ENCODE measurements at places on chromosomes 5 and 9.

GRCh38 chr5:179866241-179867078 lies 7.8 kb upstream of the MRNIP start:
- no peak for DNase-seq

- no peak for DNase-seq
Measured at GRCh38 chr9:6634444-6634843, 11.1 kb downstream of the GLDC start.

DNA sequence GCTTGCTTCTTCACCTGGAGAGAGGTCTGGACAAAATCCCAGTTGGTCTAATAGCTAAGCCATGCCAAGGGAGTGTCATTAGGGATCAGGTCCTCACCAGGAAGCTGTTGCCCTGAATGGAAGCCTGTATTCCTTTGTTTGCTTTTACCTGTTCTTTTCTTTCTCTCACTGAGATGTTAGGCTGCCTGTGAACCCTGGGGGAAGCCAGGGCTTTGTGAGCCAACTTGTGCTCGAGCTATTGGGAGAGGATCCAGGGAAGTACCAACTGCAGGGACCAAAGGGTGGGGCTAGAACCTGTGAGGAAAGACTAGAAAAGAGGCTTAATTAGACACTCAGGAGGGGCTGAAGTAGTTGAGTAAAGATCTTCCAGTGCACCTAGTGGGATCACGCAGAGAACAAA lies 451.2 kb upstream of the TLE4 start:
- DNase-seq, result no peak

- DNase-seq, result no peak
Measured at GRCh38 chr9:115743709-115744605, 409.6 kb upstream of the PAPPA start.

DNA sequence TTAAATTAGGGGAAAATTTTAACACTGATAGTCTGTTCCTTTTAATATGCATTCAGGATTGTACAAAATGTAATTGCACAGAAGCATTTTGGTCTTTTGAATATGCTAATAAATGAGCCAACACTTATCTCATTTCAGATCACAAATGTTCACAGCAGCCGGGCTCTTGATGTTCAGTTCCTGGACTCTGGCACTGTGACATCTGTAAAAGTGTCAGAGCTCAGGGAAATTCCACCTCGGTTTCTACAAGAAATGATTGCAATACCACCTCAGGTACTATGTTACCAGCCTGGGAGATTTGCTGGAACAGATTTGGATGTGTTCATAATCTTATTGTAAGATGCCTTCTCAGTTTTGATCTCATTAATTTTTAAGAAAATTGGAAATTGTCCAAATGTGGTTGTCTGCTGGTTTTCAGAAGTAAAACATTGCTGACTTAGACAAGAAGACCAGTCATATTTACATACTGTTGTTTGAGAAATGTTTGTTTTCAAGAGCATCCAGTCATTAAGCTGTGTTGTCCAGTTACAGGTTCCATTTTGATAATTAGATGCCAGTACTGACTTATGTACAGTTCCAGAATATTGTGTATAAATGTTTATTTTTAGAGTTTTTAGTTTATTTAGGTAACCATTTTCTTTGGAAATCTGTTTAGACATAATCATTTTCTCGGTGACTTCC lies 23.0 kb upstream of the TMOD1 start:
- no peak for DNase-seq

DNA sequence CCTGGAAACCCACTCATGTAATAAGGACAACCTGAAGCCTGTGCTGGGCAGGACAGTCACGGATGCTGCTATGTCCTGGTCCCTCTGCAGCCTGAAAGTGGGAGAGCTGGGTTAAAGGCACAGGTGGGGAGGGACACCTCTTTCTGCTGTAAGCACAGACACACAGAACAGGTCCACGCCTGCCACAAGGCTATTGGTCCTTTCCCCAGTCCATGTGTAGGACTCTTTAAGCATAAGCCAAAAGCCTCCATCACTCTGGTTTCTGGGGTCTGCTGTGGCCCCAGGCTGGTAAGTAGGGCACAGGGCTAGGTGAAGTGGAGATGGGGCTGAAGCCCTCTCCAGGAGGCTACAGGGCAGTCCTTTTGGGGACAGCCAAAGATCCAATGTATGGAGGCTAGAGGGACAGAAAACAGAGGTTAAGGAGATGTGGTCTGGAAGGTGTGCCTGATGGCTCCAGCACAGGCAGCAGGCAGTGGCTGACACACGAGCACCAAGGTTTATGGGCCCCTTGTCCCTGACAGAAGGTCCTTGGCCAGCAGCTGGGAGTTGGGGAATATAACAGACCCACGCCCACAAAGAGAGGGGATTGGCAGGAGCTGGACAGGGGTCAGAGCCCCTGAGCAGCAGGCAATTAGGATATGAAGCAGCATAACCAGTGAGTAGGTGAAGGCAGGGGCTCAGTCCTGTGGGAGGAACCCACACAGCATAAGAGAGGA lies 203.6 kb upstream of the MVB12B start:
- no peak for DNase-seq

DNA sequence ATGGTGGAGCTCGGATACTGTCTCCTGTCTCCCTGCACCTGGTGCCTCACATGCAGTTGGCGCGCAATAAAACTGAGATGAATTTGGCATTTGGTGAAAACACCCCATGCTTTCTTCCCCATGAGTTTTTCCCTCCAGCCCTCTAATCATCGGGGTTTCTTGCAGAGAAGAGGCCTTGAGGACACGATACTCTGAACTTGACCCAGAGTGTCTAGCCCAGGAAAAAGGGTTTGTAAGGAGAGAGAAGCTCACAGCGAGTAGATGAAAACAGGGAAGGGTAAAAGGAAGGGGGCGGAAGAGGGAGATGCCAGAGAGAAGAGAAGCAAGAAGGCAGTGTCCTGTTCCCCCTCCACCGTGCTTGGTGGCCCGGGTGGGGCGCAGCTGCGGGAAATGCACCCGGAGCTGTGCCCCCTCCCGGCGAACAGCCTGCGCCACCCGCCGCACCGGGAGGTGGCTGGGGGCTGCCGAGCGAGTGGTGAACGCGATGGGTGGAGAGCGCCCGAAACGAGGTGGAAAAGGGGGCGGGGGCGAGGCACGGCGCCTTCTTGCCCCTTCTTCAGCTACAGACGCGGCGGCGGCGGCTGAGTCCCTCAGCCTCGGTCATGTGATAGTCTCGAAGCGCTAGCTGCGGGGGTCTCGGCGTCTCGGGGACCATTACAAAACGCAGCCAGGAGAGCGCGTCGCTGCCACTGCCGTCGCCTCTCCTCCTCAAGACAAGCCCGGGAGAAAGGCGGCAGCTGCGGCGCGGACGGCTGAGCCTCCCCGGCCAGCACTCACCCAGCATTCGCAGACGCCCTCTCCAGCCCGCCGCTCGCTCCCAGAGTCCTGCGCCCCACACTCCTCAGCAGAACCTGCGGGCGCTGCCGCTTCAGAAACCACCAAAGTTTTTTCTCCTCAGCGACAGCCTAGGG lies 1.1 kb upstream of the FOXB2 start:
- no peak for DNase-seq

- DNase-seq, result no peak
Measured at GRCh38 chr5:50967009-50967562, 300.6 kb downstream of the PARP8 start.

- no peak for DNase-seq
Measured at GRCh38 chr5:157356576-157356975, 90.7 kb downstream of the CYFIP2 start.
